ENCODE measurements at places on chromosomes 3 and 15.
A peak's percentile ranks its signal among the peaks of the same experiment; 100 is the strongest.

GRCh38 chr3:5006755-5007202, 27.5 kb downstream of the BHLHE40 start:
- H3K27ac ChIP-seq: no peak overlapping the region
- H3K27me3 ChIP-seq: no peaks in the 10 kb centered on the region
- peaks cover 87% of the 10 kb centered on the region for H3K4me1 ChIP-seq
- DNase-seq: peak; percentile 97
- no peaks in the 10 kb centered on the region for H3K36me3 ChIP-seq

GRCh38 chr15:68447209-68447608, 15.2 kb upstream of the ITGA11 start:
- H3K36me3 ChIP-seq: no peaks in the 10 kb centered on the region
- no peaks in the 10 kb centered on the region for H3K4me1 ChIP-seq
- DNase-seq: no peak
- no peak overlapping the region for H3K4me3 ChIP-seq
- peaks cover 5% of the 10 kb centered on the region for H3K27me3 ChIP-seq

DNA sequence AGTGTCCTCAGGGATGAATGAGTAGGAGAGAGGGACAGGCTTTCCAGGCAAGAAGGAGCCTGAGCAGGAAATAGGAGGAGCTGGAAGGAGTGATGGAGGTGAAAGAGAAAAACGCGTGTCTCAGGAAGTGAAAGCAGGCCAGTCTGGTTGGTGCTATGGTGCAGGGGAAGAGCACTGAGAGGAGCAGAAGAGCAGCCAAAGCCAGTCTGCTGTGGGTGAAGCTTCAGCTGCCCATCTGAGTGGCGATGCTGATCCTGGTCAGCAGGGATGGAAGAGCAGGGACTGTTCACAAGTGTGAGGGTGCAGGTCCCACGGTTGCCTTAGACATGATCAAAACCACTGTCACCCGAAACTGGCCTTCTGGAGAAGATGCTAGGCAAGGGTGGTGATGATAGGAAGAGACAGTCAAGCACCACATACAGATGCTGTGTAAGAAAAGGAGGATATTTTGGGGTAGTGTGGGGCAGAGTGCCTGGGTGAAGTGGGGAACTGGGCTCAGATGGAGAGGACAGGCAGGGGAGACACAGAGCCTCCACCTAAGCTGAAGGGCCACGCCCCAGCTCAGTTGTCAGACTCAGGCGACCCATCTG, 5.5 kb upstream of the KY start:
- peaks cover 4% of the 10 kb centered on the region for H3K27me3 ChIP-seq
- H3K4me1 ChIP-seq: peaks cover 1% of the 10 kb centered on the region
- no peak for DNase-seq

GRCh38 chr3:140706360-140706759, 28.5 kb downstream of the TRIM42 start:
- no peaks in the 10 kb centered on the region for H3K27me3 ChIP-seq
- H3K27ac ChIP-seq: no peak overlapping the region
- H3K4me3 ChIP-seq: no peak overlapping the region

- no peaks in the 10 kb centered on the region for H3K27me3 ChIP-seq
- no peaks in the 10 kb centered on the region for H3K36me3 ChIP-seq
- H3K27ac ChIP-seq: no peak overlapping the region
- H3K4me3 ChIP-seq: no peak overlapping the region
- peaks cover 15% of the 10 kb centered on the region for H3K4me1 ChIP-seq
Measured at GRCh38 chr15:70234256-70234905, 136.7 kb upstream of the TLE3 start.

DNA sequence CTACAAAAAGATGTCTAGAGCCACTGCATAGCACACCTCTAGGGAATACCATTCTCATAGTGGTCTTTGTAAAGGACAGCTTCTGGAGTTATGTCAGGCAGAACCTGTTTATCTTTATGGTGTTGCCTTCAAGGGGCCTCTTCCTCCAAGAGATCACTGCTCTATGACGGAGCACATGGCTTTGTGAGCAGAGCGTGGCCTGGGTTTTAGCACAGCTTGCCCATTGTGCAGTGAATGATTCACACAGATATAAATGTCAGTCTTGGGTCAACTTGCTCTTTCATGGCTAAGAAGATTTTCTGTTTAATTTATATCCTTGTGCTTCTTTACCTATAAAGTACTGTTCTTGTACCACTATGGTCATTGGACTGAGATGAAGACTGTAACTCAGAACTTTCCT, 41.5 kb upstream of the RBMS3 start:
- H3K36me3 ChIP-seq: no peaks in the 10 kb centered on the region
- no peaks in the 10 kb centered on the region for H3K4me1 ChIP-seq
- no peak for DNase-seq

DNA sequence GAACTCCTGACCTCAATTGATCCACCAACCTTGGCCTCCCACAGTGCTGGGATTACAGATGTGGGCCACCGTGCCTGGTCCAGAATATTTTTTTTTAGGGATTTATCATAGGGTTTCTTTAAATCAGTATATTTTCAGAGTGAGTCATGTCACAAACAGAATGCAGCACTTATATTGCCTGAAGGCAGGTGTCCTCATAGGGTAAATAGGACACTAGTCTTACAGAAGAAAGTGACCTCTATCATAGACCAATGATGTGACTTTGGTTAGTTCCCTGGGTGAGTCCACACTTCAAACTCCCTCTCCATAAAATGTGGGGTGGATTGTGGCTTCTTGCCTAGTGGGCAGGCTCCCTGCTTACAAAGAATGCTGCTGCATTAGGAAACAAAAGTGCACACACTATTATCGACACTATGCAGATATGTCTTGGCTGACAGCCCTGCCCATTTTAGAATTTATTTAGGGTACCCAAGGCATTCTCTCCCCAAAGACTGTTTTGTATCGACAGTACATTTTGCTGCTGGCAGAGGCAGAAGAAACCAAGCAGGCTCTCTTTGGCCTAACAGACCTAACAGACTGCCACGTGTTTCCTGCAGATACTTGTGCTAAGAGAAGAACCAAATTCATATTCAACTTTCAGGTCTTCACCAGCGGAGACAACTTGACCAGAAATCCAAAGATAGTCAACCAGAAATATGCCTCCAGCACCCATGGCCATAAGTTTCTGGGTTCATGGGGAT, 125.0 kb downstream of the MOBP start:
- DNase-seq: peak; percentile 76
- peaks cover 4% of the 10 kb centered on the region for H3K4me1 ChIP-seq
- no peaks in the 10 kb centered on the region for H3K36me3 ChIP-seq

GRCh38 chr3:162130582-162130981, 634.0 kb downstream of the OTOL1 start:
- no peaks in the 10 kb centered on the region for H3K36me3 ChIP-seq
- no peak overlapping the region for H3K4me3 ChIP-seq
- no peak for DNase-seq
- no peaks in the 10 kb centered on the region for H3K27me3 ChIP-seq
- H3K4me1 ChIP-seq: peaks cover 9% of the 10 kb centered on the region

- no peak overlapping the region for H3K4me3 ChIP-seq
- no peaks in the 10 kb centered on the region for H3K27me3 ChIP-seq
- DNase-seq: no peak
- no peaks in the 10 kb centered on the region for H3K36me3 ChIP-seq
- peaks cover 2% of the 10 kb centered on the region for H3K4me1 ChIP-seq
Measured at GRCh38 chr15:58201516-58201915, 63.3 kb downstream of the AQP9 start.

- no peak overlapping the region for H3K4me3 ChIP-seq
- H3K36me3 ChIP-seq: no peaks in the 10 kb centered on the region
- no peak overlapping the region for H3K27ac ChIP-seq
- H3K27me3 ChIP-seq: no peaks in the 10 kb centered on the region
- H3K4me1 ChIP-seq: no peaks in the 10 kb centered on the region
Measured at GRCh38 chr3:175573226-175573625, 714.1 kb downstream of the NAALADL2 start.

- DNase-seq: no peak
- H3K27me3 ChIP-seq: no peaks in the 10 kb centered on the region
- H3K36me3 ChIP-seq: no peaks in the 10 kb centered on the region
- H3K4me3 ChIP-seq: no peak overlapping the region
- H3K4me1 ChIP-seq: no peaks in the 10 kb centered on the region
Measured at GRCh38 chr15:34691034-34691433, 63.8 kb downstream of the GJD2 start.

- no peaks in the 10 kb centered on the region for H3K27me3 ChIP-seq
- peaks cover 42% of the 10 kb centered on the region for H3K4me1 ChIP-seq
- peak; percentile 83 for DNase-seq
- H3K36me3 ChIP-seq: no peaks in the 10 kb centered on the region
- no peak overlapping the region for H3K27ac ChIP-seq
- peak overlapping the region; percentile 50 for H3K4me3 ChIP-seq
Measured at GRCh38 chr15:99452728-99453636, 112.8 kb upstream of the MEF2A start.

- H3K36me3 ChIP-seq: no peaks in the 10 kb centered on the region
- DNase-seq: no peak
Measured at GRCh38 chr3:65901226-65901625, 137.5 kb downstream of the MAGI1 start.

DNA sequence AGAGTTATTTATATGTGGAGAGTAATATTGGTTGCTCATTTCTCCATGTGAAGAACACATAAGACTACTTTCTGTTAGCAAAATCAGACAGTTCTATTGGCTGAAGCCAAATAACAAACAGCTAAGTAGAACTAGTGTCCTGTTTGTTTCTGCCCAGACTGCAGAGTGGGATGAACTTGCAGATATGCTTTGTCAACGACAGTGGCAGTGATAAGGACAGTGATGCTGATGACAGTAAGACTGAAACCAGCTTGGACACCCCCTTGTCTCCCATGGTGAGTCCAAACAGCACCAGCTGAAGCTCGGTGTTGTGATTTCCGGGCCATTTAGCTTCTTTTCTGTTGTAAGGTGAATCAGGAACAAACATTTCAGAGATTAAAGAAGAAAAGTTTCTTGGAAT, 102.6 kb upstream of the IL12A start:
- no peak for DNase-seq
- H3K36me3 ChIP-seq: peaks cover 28% of the 10 kb centered on the region
- no peak overlapping the region for H3K4me3 ChIP-seq
- peaks cover 3% of the 10 kb centered on the region for H3K4me1 ChIP-seq

- H3K36me3 ChIP-seq: peaks cover 58% of the 10 kb centered on the region
- H3K4me3 ChIP-seq: no peak overlapping the region
- H3K27me3 ChIP-seq: no peaks in the 10 kb centered on the region
- DNase-seq: no peak
Measured at GRCh38 chr15:40976819-40977218, 23.5 kb downstream of the CHAC1 start.

- peaks cover 36% of the 10 kb centered on the region for H3K36me3 ChIP-seq
- no peak for DNase-seq
- no peaks in the 10 kb centered on the region for H3K4me1 ChIP-seq
- H3K4me3 ChIP-seq: no peak overlapping the region
- no peaks in the 10 kb centered on the region for H3K27me3 ChIP-seq
Measured at GRCh38 chr3:111993038-111993437, 5.7 kb upstream of the TAGLN3 start.

DNA sequence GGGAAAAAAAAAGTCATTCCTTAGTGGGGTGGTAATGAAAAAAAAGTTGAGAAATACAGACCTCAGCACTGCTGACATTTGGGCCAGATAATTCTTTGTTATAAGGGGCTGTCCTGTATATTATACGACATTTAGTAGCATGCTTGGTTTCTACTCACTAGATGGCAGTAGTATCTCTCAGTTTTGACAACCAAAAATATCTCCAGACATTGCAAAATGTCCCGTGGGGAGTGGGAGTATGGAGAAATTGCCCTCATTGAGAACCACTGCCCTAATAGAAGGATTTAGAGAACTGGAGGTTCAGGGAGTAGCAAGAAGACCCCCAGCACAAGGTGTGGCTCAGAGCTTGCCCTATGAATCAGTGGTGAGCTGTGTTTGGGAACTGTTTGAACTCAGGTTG, 28.6 kb upstream of the TEX264 start:
- H3K27me3 ChIP-seq: no peaks in the 10 kb centered on the region
- no peaks in the 10 kb centered on the region for H3K4me1 ChIP-seq
- H3K4me3 ChIP-seq: no peak overlapping the region
- DNase-seq: peak; percentile 57

GRCh38 chr3:119891944-119892721, 110.2 kb downstream of the NR1I2 start:
- DNase-seq: peak; percentile 89
- H3K4me1 ChIP-seq: no peaks in the 10 kb centered on the region
- peak overlapping the region; percentile 17 for H3K4me3 ChIP-seq
- H3K27me3 ChIP-seq: no peaks in the 10 kb centered on the region
- no peak overlapping the region for H3K27ac ChIP-seq

- no peak overlapping the region for H3K4me3 ChIP-seq
- H3K27me3 ChIP-seq: no peaks in the 10 kb centered on the region
- no peak overlapping the region for H3K27ac ChIP-seq
- no peaks in the 10 kb centered on the region for H3K36me3 ChIP-seq
Measured at GRCh38 chr3:72938471-72939265, 50.8 kb downstream of the GXYLT2 start.

GRCh38 chr3:14283092-14283812, 104.6 kb downstream of the LSM3 start:
- DNase-seq: no peak
- no peaks in the 10 kb centered on the region for H3K36me3 ChIP-seq
- no peaks in the 10 kb centered on the region for H3K27me3 ChIP-seq
- H3K4me1 ChIP-seq: peaks cover 12% of the 10 kb centered on the region
- H3K27ac ChIP-seq: no peak overlapping the region

DNA sequence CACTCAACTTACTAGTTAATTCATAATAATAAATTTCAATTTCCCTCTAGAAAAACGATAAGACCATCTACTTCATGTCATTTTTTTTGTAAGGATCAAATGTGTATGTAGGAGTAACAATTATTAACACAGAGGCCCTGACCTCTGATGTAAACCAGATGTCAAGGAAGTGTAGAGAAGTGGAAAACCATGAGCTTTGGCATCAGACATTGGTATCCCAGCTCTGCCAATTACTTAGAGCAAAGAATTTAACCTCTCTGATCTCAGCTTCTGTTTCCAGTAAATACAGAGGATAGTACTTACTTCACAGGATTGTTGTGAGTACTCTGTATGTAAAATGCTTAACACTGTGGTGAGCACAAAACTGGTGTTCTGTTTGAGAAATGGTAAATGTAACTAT, 17.5 kb downstream of the AQR start:
- no peak overlapping the region for H3K27ac ChIP-seq
- peaks cover 17% of the 10 kb centered on the region for H3K36me3 ChIP-seq
- H3K4me3 ChIP-seq: no peak overlapping the region
- no peaks in the 10 kb centered on the region for H3K4me1 ChIP-seq
- H3K27me3 ChIP-seq: no peaks in the 10 kb centered on the region
- no peak for DNase-seq

GRCh38 chr3:12442654-12443501, 41.4 kb upstream of the TSEN2 start:
- no peaks in the 10 kb centered on the region for H3K36me3 ChIP-seq
- H3K27ac ChIP-seq: no peak overlapping the region
- H3K27me3 ChIP-seq: no peaks in the 10 kb centered on the region
- H3K4me1 ChIP-seq: no peaks in the 10 kb centered on the region
- no peak for DNase-seq

Data from common myeloid progenitor, CD34-positive (primary cell).